Fibroblast of villous mesenchyme (primary cell): ENCODE measurements at places on chromosomes 4 and X. TPM values are rescaled to one million over a fixed set of nuclear protein-coding genes. Genes with fewer than 3 reads are reported as not detected.

Gene GAGE1
- total RNA-seq = not detected in 2 replicates

Gene NSD2
- total RNA-seq = 61.5 and 67.8 TPM in 2 replicates

Gene TGIF2LX
- total RNA-seq = not detected in 2 replicates

Gene GAGE12C
- total RNA-seq = not detected in 2 replicates

Gene CNKSR2
- 1.9 and 4.7 TPM in 2 replicates for total RNA-seq

Gene TEX13B
- total RNA-seq = not detected in 2 replicates
